ENCODE measurements at places on chromosomes 13 and 19.

DNA sequence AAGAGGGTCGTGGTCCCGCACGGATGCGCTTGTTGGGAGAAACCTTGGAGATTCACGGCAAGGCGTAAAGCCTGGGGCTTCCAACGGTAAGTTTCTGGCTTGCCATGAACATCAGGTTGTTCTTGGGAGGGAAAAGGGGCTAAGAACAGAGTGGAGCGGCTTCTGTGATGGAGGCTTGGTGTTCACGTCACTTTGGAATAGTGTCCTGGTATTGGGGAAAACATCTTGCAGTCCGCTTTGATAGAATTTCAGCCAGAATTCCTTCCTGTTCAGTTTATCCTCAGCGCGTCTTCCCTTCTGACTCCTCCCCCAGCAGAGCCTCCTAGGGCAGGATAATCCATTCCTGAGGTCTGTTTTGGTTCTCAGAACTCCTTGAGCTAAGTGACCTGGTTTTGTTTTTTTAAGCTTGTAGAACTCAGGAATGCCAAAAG lies 2.0 kb downstream of the KCTD15 start:
- no peaks in the 10 kb centered on the region for H3K36me3 ChIP-seq
- H3K4me1 ChIP-seq = peaks cover 3% of the 10 kb centered on the region
- peak; percentile 18 for DNase-seq
- H3K27me3 ChIP-seq = no peaks in the 10 kb centered on the region
- H3K27ac ChIP-seq = no peak overlapping the region
- H3K4me3 ChIP-seq = no peak overlapping the region

DNA sequence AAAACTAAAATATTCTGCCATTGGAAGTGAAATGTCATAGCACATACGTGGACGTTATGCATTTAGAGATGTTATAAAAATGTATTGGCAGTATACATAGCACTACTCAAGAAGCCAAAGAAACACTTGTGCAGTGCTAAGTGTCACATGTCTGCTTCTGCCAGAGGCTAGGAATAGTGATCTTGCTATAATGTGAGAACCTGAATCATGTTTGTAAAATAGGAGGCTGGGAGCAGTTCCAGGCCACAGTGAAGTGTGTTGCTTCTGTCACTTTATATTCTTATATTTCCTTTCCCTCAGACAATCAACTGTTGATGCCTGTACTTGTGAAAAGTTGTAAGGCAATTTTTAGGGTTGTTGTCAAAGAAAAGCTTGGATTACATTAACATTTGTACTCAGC lies 3.4 kb downstream of the TRAPPC2B start:
- no peak overlapping the region for H3K27ac ChIP-seq
- H3K4me3 ChIP-seq = no peak overlapping the region

DNA sequence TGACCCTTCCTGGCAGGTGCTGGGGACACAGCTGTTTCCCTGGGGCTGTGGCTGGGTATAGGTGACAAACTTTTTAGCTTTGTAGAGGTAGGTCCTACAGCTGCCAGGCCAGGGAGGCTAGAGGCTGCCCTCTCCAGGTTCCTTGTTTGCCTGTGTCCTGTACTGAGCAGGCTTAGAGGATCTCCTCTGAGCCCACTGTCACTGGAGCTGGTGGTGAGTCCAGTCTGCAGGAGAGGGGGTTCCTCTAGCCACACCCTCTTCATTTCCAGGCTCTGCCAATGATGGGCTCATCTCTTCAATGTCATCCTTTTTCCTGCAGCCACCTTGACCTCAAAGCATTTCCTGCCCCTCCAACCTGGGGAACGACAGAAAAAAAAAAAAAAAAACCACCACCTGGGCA lies 12.6 kb upstream of the RAB11B start:
- no peak for DNase-seq
- H3K27me3 ChIP-seq = no peaks in the 10 kb centered on the region
- no peak overlapping the region for H3K4me3 ChIP-seq
- H3K27ac ChIP-seq = no peak overlapping the region
- H3K36me3 ChIP-seq = no peaks in the 10 kb centered on the region

DNA sequence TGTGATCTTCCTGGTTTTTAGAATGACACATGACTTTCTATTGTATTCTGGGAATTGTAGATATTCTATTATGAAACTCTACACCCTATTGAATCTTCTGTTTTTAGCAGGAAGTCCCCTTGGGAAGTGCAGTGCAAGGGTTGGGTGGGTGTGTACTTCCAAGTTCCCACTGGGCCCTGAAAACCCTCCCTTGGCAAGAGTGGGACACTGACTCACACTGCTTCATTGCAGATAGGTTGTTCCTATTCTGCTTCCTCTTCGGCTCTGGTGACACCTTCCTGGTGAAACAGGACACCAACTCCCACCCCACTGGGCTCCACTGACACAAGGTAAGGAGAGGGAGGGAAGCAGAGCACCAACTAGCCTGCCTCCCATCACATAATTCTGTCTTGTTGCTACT lies 121.8 kb downstream of the KCTD12 start:
- DNase-seq = peak; percentile 10
- no peaks in the 10 kb centered on the region for H3K27me3 ChIP-seq
- no peak overlapping the region for H3K4me3 ChIP-seq
- H3K27ac ChIP-seq = no peak overlapping the region

- DNase-seq = peak; percentile 85
- H3K4me1 ChIP-seq = peaks cover 2% of the 10 kb centered on the region
- H3K36me3 ChIP-seq = no peaks in the 10 kb centered on the region
- H3K27me3 ChIP-seq = no peaks in the 10 kb centered on the region
Observed at GRCh38 chr13:43905435-43906031, 25.8 kb downstream of the LACC1 start.

DNA sequence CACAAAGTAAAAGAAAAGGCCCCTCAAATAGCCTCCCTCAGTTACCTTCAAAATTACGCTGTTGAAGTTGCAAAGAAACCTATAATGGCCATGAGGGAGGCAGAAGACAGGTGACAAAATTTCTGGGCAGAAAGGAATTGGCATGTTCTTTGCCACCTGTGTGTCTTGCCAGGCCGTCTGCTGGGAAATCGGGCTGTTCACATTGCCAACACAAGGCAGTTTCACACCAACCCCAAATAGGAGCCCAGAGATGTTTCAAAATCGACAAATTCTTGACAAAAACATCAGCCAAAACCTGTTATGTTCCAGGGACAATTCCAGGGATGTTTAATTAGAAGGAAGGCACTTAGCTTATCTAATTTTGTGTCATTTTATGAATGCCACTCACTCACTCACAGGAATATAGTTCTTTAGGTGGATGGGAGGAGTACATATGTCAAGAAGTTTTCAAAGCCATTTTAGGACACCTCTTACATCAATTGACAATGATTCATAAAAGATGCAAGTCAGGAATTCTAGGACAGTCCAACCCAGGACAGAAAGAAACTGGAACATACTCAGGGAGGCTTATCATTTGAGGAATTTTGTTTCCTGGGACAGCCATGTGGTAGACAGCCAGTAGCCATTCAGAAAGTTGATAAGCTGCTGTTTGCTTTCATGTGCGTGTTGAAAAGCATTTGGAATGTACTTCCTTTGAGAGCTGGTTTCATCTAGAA lies 164.5 kb downstream of the RGCC start:
- peak overlapping the region; percentile 37 for H3K27ac ChIP-seq
- DNase-seq = peak; percentile 31
- H3K4me1 ChIP-seq = peaks cover 7% of the 10 kb centered on the region
- H3K4me3 ChIP-seq = no peak overlapping the region
- H3K36me3 ChIP-seq = no peaks in the 10 kb centered on the region
- no peaks in the 10 kb centered on the region for H3K27me3 ChIP-seq

DNA sequence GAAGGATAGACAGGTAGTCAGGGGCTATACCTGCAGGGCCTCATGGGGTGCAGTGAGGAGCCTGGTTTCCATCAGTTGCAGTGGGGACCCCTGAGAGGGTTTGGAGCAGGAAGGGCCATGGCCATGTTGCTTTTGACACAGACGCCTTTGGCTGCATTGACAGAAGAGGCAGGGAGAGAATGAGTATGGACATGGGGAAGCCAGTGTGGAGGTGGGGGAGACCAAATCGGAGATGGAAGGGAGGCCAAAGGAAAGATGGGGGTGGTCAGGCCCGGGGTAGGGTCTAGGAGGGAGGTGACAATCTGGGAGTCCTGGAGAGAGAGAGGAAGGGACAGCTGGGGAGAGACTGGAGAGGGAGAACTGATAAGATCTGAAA lies 1.3 kb downstream of the HSD11B1L start:
- H3K27me3 ChIP-seq = peaks cover 3% of the 10 kb centered on the region
- H3K36me3 ChIP-seq = no peaks in the 10 kb centered on the region
- peaks cover 4% of the 10 kb centered on the region for H3K4me1 ChIP-seq

DNA sequence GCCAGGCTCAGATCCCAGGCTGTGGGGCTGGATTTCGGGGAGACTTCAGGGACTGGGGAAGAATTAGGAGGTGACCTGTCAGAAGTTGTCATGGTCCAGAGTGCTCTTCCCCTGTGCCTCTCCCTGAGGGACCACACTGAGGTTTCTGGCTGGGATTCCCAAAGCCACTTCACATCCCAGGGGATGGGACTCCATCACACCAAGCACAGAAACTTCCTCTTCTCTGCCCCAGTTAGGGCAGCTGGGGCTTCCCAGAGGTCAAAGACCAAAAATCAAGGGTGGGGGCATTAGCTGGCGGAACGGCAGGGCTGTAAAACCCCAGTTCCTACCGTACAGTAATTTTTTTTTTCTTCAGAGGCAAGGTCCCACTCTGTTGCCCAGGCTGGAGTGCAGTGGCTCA lies 7.4 kb downstream of the FCER2 start:
- no peaks in the 10 kb centered on the region for H3K36me3 ChIP-seq
- no peak overlapping the region for H3K4me3 ChIP-seq
- no peak for DNase-seq
- no peak overlapping the region for H3K27ac ChIP-seq

Measured in fibroblast of lung (primary cell).